Kidney tubule cell (primary cell): ENCODE measurements at places on chromosomes 5 and 9.

GRCh38 chr5:15538516-15538915 lies 38.5 kb downstream of the FBXL7 start:
- no peak for DNase-seq

- DNase-seq = no peak
Measured at GRCh38 chr9:38445154-38446043, 21.1 kb upstream of the IGFBPL1 start.

DNA sequence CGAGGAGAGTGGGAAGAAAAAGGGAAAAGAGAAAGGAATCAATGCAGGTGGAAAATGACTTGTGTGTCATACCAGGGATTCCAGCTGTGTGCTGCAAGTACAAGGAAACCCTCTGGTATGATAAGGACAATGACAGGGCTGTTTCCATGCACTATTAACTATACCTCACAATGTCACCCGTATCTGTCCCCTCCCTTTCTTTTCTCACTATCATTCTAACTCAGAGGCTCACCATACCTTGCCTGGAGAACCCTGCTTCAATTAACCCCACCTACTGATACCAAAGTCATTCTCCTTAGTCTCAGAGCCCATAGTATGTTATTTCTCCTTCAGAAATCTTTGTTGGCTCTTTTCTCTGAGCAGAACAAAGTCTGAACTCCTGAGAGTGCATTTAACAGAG lies 236.2 kb upstream of the NREP start:
- DNase-seq = no peak

DNA sequence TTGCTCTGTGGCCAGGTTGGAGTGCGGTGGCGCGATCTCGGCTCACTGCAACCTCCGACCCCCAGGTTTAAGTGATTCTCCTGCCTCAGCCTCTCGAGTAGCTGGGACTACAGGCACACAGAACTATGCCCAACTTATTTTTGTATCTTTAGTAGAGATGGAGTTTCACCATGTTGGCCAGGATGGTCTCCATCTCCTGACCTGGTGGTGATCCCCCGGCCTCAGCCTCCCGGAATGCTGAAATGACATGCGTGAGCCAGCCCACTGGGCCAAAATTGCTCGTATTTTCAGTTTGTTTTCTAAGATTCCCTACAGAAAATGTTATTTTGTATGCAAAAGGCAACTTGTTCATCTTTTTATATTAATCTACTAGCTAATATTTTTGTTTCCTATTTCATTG lies 782.6 kb downstream of the TLE1 start:
- no peak for DNase-seq

DNA sequence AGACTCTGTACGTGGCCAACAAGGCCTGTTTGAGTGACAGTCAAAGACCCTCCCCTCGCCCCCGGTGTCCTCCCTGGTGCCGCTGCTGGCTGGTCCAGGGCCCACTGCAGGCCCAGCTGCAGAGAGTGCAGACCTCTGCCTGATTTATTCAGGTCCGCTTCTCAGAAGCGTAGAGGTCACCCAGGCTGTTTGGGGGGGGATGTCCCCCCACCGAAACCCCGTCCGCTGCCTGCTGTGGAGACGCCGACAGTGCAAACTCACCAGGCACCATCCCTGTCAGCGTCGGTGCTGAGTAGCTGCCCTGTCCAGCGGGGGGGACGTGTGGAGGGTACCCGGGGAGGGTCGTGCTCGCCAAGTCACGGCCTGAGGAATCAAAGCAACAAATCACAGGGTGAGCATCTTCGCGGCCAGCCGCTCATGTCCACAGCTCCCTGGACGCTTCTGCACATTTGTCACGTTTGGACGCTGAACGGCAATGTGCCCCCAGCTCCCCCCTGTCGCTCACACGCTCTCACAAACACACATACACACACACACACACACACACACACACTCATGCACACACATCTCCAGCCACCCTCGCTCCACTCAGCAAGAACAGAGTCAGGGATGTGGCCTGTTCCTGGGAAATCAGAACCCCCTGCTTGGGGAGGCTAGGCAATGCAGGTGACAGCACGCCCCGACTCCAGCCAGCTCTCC lies 152.2 kb downstream of the PAX5 start:
- DNase-seq = no peak

- DNase-seq = peak; percentile 68
Measured at GRCh38 chr5:123937230-123937629, 425.3 kb downstream of the CSNK1G3 start.

DNA sequence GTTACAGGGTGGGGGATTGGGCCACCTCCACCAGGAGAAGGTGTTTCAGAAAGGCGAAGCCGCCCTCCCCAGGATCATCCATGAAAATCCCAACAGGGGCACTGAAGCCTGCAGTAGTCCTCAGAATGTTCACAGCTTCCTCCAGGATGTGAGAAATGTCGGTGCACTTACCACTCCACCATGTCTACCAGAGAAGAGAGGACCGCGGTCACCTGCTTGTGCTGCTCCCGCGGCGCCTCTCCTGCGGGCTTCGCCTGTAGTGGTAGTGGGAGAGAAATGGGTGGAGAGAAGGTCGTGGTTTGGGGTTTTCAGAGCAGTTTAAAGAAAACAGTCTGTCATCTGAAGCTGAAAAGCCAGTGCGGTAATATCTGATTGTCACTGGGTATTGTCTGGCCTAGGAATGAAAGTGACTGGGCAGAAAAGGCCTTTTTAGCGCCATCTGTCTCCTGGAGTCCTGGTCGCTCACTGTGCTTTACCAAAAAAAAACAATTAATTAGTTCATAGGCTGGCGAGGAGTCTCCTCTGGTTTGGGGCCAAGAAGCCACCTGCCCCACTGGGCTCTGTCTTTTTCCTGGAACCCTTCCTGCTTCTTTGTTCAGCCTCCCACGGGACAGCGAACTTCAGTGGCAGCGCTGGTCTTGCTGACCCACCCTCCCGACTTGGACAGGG lies 23.0 kb upstream of the PPP1R26 start:
- no peak for DNase-seq

DNA sequence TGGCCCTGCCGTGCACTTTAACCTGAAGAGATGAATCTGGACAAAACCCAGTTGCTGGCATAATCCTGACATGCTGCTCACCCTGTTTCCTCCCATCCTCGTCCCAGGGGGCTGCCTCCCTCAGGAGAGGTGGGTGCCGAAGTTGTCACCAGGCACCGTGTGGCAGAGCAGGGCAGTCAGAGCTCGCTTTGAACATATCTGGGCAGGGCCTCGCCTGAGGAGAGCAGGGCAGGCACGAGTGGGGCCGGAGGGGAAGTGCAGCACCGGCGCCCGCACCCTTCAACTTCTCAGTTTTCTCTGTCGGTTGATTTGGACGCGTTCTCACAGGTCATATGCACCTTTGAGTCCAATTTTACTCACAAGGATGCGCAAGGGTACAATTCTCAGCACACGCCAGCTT lies 141.1 kb upstream of the PHYKPL start:
- no peak for DNase-seq

GRCh38 chr9:109986521-109986991 lies 206.6 kb downstream of the PALM2AKAP2 start:
- peak; percentile 91 for DNase-seq
